ENCODE measurements at places on chromosomes 3 and 15. TPM values are rescaled to one million over a fixed set of nuclear protein-coding genes. Genes with fewer than 3 reads are reported as not detected.
A peak's percentile ranks its signal among the peaks of the same experiment; 100 is the strongest.

DNA sequence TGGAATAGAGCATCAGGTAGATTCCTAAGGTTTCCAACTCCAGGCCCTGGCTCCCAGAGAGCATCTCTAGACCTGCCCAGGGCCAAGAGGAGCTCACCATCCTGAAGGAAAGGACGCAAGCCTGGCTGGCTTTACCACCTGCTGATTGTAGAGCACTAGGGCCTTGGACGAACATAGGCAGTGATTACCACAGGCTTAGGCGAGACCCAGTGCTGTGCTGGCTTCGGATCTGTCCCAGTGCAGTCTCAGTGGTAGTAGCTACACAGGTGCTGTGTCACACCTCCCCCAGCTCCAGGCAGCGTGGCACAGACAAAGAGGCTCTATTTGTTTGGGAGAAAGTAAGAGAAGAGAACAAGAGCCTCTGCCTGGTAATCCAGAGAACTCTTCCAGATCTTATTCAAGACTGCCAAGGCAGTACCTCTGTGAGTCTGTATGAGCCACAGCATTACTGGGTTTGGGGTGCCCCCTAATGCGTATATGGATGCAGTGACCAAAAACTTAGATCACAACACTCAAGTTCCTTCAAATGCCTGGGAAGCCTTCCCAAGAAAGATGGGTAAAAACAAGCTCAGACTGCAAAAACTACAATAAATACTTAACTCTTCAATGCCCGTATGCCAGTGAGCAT lies 25.4 kb downstream of the ISG20 start:
- peaks cover 2% of the 10 kb centered on the region for H3K36me3 ChIP-seq
- no peak overlapping the region for H3K4me3 ChIP-seq
- peak; percentile 65 for DNase-seq

DNA sequence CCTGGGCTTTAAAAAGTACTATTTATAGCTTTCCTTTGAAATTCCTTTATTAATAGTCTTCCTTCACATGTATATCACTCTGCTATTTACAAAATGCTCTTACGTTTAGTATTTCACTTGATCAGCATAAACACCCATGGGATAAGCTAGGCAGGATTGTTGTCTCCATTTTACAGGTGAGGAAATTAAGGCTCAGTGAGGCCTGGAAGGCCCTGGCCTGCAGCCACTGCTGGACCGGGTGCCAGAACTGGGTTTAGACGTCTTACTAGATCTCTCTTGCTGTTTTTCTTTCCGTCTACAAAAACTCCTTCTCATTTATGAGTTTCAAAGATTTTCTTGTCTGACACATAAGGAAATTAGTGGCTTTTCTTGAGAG lies 236.4 kb downstream of the LPP start:
- no peak overlapping the region for H3K4me3 ChIP-seq
- peaks cover 7% of the 10 kb centered on the region for H3K36me3 ChIP-seq
- H3K27ac ChIP-seq = peak overlapping the region; percentile 72
- no peak for DNase-seq
- no peaks in the 10 kb centered on the region for H3K27me3 ChIP-seq

- no peak overlapping the region for H3K27ac ChIP-seq
- no peak overlapping the region for H3K4me3 ChIP-seq
- peaks cover 8% of the 10 kb centered on the region for H3K36me3 ChIP-seq
- H3K4me1 ChIP-seq = peaks cover 27% of the 10 kb centered on the region
- DNase-seq = no peak
These were observed 75.2 kb downstream of the ESYT3 start for GRCh38 chr3:138509586-138509985.

The SFMBT1 gene
- 32.2 TPM for total RNA-seq

The SNTN gene
- not detected for total RNA-seq

The KBTBD8 gene
- 8.3 TPM for total RNA-seq

Measured in activated CD4-positive, alpha-beta T cell treated with anti-CD3 and anti-CD28 coated beads, Interleukin-2, amount 10 ng/mL, durations not matched to agents 7 days and 5 days (primary cell).